ENCODE measurements at places on chromosomes 11 and 22.

DNA sequence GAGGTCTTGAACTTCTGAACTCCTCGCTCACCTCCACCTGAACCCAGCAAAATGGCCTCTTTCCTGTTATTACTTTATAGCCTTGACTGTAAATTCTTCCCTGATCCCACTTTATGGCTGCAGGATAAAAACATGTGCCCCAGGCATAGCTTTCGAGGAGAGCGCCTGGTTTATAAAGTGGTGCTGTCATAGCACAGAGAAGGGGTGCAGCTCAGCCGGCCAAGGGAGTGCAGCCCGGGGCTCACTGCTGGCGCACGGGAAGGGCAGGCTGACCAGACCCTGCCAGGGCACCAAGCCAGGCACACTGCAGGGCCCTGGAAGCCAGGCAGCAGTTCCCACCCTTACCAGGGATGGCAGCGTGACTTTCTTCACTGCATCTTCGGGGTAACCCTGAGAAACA lies 50.9 kb downstream of the ISX start:
- DNase-seq, result no peak

- no peak for DNase-seq
These were observed 519.6 kb upstream of the TENM4 start for GRCh38 chr11:79960461-79960860.

DNA sequence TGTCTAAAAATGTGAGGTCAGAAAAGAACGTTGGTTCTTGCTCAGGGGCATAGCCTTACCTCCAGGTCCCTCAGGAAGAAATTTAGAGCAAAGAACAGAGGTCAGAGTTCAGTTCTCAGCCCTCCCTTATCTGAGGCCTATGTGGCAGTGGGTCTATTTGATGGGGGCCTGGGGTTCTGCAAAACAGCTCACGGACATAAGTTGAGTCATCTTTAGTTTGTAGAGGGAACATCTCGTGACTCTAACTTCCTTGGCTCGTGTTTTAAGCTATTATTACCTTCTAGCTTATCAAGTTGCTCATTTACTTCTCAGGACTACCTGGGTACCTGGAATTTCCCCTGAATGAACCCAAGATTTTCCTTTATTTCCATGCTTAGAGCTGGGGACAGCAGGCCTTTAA lies 91.3 kb upstream of the AMOTL1 start:
- DNase-seq, result no peak

DNA sequence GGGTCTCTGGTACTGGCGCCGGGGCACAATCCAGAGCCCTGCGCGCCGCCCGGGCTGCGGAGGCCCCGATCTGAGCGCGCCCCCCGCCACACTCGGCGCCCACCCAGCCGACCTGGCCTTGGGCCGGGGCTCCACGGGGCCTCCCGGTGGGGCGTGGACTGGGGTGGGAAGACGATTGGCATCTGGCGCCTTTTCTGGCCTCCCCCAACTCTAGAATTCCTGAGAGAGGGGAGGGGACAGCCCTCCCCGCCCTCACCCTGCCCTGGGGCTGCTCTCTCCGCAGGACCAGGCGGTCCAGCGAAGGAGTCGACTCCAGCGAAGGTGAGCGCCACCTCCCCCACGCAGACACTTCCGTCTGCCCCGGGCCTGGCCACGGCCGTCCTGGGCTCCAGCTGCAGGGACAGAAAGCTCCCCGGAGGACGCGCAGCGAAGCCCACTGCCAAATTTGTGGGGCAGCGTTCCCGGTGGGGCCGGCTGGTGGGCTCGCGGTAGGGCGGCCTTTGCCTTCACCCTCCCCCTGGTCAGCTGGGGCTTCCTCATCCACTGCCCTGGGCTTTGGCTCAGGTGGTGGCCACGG lies 593 bp downstream of the SSH3 start:
- DNase-seq, result no peak

DNA sequence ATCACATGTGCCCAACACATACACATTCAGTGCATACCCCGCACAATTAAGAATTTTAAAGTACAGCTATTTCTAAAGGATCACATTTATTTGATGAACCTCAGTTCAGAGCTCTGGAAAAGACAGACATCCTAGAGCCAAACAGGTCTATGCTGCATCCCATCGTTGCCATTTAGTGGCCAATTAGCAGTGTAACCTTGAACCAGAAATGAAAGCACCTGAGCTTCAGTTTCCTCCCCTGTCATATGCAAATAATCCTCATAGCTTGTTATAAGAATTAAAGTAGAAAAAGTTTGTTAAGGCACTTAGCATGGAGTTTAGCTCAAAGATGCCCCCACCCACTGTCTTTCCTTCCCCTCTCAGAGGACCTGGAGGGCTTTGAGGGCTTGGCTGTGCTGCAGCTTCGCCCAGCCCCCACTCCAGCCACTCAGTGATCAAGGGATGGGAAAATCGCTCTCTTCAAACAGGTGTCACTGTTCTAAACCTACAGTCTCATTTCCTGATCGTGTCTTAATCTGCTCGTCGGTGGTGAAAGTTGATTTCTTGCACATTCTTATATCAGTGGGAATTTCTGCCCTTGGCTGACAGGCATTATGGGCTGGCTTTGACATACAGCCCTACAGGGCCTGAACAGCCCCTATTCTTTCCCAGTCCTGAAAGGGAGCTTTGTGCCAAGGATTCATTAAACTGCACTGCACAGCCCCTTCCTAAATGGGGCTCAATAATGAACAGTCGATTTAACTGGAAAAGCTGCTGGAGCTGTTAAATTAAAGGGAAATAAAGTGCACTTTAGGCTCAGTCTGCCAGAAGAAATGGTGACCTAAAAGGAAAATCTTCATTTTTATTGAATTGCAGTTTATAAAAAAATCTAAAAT lies 23.3 kb upstream of the FAM181B start:
- no peak for DNase-seq

DNA sequence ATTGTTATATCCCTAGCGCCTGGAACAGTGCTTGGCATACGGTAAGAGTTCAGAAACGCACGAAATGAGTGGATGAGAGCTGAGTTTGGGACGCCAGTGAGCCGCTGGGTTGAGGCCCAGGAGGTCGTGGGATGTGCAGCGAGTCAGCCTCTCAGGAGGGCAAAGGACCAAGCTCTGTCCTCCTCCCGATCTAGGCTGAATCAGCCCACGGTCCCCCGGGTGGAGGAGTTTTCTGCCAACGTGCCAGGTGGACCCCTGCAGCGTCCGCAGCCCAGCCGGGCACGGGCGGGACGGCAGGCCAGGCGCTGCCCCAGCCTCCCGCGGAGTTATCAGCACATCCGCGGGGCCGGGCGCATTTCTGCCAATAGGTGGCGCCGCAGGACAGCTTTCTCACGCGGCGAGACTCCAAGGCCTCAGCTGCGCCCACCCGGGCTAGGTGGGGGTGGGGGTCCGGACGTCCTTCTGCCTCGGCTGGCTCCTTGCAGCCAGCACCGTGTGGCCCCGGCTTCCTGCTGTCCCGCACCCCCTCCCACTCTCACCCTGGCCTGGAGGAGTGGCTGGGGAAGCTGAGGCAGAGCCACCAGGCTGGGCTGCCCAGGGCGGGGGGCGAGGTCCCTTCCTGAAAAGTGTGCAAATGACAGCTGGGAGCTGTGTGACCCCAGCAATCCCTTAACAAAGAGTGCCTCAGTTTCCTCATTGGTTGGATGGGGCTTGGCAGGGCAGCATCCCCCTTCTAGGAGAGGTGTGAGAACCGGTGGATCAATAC lies 2.2 kb upstream of the RPS19BP1 start:
- no peak for DNase-seq

DNA sequence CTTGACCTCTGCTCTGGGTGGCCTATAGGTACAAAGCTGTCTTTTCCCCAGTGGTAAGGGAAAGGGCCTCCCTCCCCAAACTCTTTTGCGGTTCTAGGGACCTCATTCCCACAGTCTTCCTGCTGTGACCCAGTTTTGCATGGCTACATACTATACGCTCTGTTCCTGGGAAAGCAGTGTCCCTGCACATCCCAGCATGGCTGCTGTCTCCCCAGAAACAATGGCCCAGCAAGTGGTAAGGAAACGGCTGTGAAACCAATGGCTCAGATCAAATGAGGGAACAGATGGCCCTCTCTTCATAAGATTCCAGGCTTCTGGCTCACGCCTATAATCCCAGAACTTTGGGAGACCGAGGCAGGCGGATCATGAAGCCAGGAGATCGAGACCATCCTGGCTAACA lies 41.1 kb downstream of the RPL27A start:
- DNase-seq, result no peak

DNA sequence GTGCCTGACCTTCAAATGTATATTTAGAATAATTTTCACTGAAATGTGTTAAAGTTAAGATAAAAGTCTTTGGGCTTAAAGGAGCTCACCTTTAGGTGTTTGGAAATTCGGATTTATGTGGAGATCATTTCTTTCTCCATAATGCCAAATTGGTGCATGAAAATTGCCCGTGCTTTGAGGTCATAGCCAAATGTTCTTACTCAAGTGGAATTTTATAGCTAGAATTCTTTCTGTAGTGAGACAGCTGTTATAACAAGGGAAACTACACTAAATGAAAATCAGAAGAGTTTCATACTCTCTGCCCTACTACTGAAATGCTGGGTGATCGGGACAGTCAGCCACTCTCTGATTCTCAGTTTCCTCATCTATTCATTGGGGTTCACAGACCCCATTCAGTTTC lies 89.5 kb upstream of the DBX1 start:
- DNase-seq, result no peak

GRCh38 chr11:69726481-69726880 lies 22.7 kb upstream of the FGF19 start:
- DNase-seq, result no peak

GRCh38 chr11:45563810-45564209 lies 101.6 kb downstream of the CHST1 start:
- no peak for DNase-seq

DNA sequence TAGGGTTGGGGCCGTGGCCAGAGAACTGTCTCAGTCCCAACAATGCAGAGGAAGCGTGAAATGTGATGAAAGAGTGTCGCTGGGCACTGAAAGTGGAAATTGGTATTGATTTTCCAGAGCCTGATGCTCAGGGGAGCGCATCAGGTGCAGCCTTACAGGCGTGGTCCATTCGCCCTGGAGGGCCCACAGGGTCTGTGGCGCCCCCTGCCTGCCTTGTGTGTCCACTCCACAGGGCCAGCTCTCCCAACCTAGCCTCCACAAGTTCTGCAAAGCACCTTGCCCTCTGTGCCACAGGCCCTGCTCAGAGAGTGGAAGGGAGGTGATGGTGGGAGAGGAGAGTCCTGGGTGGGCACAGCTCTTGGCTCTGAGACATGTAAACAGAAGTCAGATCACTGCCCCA lies 54.9 kb upstream of the LMO1 start:
- DNase-seq, result no peak

- no peak for DNase-seq
These were observed 19.7 kb upstream of the ALX4 start for GRCh38 chr11:44329472-44330230.

DNA sequence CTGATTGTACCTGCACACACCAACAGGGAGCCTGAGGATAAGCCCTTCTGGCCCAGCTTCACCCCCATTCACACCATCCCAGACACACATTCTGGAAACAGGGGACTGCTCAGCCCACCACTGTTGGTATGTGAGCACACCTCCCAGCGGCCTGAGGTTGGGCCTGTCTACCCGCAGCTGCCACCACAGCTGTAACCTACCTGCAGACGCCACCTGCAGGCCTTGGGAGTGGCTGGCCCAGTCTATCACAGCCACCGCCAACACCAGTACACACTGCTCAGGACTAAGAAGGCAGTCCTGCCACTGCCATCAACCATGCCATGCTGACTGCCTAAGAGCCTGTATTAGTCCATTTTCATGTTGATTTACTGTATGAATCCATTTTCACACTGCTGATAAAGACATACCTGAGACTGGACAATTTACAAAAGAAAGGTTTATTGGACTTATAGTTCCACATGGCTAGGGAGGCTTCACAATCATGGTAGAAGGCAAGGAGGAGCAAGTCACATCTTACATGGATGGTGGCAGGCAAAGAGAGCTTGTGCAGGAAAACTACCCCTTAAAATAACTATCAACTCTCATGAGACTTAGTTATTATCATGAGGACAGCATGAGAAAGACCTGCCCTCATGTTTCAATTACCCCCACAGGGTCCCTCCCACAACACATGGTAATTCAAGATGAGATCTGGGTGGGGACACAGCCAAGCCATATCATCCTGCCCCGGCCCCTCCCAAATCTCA lies 30.6 kb downstream of the RSF1 start:
- DNase-seq, result no peak

DNA sequence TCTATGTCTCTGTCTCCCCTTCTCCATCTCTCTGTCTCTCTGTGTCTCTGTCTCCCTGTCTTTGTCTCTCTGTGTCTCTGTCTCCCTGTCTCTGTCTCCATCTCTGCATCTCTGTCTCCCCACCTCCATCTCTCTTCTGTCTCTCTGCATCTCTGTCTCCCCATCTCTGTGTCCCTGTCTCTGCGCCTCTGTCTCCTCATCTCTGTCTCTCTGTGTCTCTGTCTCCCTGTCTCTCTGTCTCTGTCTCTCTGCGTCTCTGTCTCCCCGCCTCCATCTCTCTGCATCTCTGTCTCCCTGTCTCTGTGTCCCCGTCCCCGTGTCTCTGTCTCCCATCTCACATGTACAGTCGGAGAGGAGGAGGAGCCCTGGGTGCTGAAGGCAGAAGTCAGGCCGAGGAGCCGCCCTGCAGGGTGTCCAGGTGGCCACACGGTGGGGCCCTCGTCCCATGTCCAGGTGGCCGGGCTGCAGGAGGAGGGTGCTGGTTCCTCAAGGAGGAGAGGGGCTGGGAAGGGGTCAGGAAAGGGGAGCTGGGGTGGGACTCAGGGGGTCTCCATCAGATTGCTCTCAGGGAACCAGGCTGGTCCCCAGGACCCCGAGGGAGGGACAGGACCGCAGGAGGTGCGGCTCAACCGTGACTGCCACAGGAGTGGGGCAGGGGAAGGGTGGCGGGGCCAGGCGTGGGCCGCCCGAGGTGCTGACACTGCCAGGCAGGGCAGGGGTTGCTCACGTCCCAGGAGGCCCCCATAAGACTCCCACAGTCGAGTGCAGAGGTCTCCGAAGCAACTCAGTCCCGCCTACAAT lies 25.6 kb upstream of the TH start:
- no peak for DNase-seq

DNA sequence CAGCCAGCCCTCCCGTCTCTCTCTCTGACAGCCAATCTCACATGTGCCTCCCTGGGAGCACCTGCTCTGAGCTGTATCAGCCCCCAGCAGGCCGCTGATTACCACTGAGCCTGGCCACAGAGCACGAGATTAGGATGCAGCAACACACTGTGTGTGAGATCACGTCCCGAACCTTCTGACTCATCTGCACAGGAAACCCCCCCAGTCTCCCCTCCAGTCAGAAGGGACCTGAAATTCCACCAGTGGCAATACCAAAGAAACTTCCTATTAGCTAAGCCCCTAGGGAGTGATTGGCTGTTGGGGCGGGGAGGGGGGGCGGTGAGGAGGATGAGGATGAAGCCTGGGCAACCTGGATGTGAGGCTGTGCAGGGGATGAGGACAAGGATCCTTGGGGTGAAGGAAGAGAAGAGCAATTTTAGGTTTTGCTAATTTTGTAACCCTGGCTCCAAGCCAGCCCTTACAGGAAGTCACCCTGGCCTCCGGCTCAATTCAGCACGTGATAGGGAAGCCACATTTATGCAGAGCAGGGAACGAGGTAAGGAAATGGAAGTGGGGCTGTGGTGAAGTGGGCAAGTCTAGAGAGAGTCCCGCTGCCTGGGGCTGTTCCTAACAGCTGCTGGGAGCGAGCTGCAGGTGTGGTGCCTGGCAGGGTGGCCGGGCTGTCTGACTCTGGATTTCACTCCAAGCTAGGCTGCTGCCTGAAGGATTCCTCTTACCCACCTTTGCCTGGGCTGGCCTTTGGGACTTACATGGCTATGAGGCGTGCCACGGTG lies 1.9 kb downstream of the SLC43A3 start:
- DNase-seq, result peak; percentile 50

Data from GM04504 (cell line).